ENCODE measurements at places on chromosomes 1 and 21.

DNA sequence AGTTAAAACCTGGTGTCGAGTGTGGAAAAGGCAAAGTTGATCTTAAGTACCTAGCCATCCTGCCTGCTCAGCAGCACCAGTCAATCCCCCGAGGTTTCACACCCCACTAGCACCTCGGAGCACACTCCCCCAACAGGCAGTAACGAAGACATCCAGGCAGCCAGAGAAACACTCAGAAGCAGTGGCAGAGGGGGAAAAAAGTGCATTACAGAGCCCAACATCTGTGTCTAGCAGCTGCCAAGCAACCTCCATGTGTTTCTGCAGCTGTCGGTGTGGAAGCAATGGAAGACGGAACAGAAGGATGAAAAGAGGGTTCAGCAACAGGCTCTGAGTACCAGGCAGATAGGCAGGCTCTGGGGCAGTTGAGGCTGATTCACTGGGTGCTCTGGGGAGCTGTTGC lies 73.4 kb upstream of the PROX1 start:
- DNase-seq: no peak

GRCh38 chr1:2631136-2632050 lies 1.4 kb downstream of the MMEL1 start:
- DNase-seq: no peak

- DNase-seq: no peak
These were observed 20.6 kb downstream of the RERE start for GRCh38 chr1:8796812-8797211.

- DNase-seq: no peak
These were observed 111.0 kb downstream of the TRABD2B start for GRCh38 chr1:47886141-47886540.

DNA sequence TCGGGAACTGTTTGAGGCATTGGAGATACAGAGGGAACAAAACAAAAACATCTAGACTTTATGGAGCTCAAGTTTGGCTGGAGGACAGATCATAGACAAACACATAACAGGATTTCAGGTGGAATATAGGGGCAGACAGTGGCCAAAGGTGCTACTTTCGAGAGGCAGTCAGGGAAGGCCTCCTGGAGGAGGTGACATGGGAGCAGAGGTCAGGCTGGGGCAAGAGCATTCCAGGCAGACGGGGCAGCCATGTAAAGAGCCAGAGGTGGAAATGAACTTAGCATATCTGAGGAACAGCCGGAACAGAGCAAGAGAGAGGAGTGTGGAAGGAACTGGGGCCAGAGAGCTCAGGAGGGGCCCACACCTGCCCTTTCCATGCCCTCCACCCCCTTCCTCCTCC lies 122.3 kb downstream of the DMRTB1 start:
- DNase-seq: no peak

GRCh38 chr1:102833151-102833550 lies 275.2 kb downstream of the COL11A1 start:
- no peak for DNase-seq

DNA sequence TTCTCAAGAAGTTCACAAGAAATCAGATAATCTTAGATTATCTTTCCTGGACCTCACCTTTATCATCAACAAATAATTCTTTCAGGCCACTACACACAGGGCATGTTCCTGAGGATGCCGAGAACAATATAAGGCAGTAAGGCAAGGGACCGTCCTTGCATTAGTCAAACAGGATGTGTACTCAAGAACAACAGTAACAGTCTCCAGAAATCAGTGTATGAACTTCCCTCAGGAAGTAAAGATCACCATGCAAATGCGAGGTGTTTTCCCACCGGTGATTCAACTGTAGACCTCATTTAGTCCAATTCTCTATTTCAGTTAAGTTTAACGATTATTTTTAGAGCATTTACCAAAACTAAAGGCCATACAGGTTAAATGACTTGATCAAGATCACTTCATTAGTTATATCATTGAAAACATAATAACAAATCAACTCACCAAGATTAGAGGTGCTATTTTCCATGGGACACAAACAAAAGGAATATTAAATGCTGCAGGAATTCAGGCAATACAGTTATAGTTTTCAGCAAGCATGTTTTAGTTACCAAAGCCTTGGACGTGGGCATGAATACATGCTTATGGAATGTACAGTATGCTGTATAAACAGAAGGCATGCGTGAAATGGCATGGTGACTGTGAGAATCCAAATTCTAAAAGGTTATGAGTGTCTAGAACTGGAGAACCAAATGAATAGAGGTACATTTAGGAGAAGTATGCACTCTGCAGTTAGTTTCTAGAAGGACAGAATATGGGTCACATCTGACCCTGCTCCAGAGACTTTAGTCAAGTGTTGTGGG lies 145.2 kb downstream of the TNR start:
- no peak for DNase-seq

DNA sequence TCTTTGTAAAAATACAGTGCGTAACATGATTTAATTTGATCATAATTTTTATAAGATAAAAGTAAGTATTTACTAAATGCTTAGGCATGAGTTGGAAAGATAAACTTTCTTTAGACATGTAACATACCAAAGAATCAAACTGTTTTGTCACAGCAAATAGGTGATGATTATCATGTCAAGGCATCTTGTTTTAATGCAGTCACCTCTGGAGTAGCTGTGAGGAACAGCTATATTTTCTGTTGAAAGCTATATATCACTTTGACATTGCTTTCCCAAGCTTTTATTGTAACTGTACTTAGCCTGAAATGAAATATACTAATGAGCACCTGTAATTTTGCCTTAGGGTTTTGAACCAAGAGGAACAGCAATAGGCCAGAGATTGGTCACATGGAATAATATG lies 151.9 kb downstream of the TLR5 start:
- no peak for DNase-seq

DNA sequence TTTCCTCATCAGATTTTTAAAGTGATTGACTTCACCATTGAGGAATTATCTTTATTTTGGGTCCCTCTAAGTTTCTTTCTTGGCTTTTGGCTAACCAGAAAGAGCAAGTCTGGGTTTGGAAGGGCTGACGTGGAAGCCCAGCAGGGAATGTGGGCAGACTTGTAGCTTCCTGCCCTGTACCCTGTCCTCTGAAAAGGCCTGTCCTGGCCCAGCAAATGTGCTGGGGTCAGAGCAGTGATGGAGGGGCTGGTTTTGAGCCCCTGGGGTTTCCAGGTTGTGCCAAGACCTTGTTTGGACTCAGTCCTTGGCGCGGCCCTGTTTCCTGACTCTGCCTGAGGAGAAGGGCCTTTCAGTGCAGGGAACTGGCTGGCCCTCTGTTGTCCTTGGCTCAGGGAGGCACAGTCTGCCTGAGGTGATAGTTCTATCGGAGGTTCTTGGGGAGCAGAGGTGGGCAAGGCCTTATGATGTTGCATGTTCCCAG lies 72.1 kb downstream of the UCK2 start:
- no peak for DNase-seq

GRCh38 chr1:42847721-42848460 lies 1.5 kb downstream of the ZNF691 start:
- DNase-seq: no peak

DNA sequence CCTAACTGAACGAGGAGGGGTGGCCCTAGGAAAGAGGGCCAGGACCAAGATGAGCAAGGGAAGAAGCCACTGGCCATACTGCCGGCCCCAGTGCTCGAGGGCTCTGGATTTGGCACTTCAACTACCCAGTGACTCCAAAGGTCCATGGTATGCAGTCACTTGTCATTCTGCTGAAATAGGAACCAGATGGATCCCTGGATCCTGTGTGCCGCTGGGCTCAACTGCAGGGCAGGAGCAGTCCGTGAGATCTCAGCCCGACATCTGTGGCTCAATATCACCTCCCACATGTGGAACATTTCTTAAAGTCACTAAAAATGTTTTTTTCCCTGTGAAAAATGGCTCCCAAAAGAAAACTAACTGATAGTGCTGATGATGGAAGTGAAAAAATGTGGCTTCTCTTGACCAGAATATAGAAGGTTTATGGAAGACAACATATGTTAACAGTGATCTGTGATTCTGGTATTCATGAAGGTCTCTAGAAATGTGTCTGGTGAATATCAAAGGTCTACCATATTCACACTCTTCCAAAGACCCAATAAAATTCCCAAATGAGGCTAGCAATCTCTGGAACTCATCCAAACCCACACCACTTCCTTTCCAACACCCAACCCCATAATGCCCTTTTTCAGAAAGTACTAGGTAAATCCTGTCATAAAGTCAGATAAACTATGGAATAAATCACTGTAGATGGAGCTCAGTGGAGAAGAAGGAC lies 24.1 kb downstream of the PAFAH2 start:
- no peak for DNase-seq

- no peak for DNase-seq
These were observed 16.0 kb upstream of the PLEKHG5 start for GRCh38 chr1:6507461-6507911.

DNA sequence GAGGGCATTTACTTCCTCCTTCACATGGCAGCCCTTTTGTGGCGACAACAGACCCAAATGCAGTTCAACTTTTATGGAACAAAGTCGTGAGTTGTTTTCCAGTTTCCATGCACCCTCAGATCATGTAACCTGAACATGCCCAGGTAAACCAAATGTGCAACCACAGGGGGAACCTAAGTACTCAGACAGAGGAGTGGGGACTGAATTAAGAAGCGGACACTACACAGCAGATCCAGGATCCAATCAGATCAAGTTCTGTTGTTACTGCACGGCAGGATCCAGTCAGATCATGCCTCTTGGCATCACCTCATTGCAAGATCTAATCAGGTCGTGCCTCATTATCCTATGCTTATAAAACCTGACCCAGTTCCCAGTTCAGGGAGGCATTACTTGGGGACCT lies 115.7 kb downstream of the MATN1 start:
- DNase-seq: no peak

DNA sequence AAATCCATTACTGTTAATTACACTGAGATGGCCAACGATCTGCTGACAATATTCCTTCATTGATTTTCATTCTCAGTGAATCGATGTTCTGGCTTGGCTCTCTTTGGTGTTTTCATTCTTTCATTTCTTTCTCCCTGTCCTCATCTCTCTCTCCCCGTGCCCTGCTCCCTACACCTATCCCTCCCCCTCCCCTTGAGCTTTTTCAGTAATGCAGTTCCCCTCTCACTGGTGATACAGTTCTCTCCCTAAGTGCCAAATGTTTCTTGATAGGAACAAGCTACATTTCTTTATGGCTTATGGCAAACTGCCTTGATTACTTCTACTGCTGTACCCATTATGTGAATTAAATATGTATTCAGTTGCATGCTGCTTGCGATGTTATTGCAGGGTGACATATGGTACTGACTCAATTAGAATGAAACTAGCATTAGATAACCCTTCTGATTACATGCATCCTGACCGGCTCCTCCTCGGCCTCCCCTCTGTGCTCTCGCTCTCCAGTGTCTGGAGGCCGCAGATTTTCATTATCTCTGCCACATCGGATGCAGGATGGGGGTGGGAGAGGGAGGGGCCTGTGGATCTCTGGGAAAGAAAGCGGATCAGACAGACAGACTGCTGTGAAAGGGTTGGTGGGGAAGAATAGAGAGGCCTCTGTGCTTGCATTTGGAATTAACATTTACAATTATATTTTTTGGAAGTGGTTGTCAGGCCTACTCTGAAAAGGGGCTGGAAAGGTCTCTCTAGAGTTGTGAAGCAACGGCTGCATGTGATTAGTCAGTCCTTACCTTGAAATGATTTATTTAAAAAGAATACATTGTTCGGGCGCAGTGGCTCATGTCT lies 130.9 kb downstream of the PBX1 start:
- no peak for DNase-seq

- DNase-seq: no peak
These were observed 127.1 kb upstream of the C1orf105 start for GRCh38 chr1:172293429-172293828.

GRCh38 chr21:36549470-36549869 lies 69.5 kb upstream of the CLDN14 start:
- DNase-seq: no peak

DNA sequence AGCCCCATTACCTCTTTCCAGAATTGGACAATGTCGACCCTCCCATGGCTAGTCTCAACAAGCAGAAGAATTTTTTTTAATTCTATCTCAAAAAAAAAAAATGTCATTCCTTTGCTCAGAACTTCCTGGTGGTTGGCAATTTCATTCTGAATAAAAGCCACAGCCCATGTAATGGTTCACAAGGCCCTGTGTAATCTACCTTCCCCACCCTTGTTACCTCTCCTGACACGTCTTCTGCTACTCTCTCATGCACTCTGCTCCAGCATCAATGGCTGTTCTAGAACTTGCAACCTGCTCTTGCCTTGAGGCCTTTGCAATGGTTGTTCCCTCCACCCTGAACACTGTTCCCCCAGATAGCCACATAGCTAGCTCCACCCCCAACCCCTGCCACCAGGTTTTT lies 25.4 kb downstream of the NUAK2 start:
- no peak for DNase-seq

DNA sequence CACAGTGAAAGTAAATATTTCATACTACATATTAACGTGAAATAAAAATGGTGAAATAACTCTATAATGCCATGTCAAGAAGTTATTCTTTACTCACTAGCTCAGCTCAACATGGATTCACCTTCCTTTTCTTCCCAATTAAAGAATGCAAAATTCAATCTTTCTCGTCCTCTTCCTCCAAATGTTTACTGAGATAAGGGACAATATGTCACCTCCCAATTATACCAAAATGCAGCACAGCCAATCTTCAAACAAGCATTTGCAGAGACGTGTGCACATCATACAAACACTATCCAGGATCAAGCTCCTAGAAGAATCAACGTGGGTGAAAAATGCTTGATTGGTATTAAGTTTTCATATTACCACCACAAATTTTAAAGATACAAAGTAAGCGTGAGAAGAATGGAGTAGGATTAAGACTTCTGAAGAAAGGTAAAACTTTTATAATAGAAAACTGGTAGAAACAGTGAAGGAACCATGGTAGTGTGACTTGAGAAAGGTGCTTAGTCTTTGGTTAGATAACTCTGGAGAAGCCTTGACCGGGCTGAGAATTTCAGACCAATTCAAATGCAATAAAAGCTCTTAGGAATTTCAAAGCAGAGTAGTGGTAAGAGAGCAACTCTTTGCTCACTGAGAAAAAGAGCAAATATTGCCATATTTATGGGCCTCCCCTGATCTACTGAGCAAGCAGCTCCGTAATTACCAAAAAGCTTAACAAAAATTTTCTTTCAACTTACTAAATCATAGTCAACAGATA lies 7.2 kb downstream of the PTP4A2 start:
- DNase-seq: no peak

GRCh38 chr1:65980237-65980636 lies 187.5 kb downstream of the PDE4B start:
- no peak for DNase-seq

DNA sequence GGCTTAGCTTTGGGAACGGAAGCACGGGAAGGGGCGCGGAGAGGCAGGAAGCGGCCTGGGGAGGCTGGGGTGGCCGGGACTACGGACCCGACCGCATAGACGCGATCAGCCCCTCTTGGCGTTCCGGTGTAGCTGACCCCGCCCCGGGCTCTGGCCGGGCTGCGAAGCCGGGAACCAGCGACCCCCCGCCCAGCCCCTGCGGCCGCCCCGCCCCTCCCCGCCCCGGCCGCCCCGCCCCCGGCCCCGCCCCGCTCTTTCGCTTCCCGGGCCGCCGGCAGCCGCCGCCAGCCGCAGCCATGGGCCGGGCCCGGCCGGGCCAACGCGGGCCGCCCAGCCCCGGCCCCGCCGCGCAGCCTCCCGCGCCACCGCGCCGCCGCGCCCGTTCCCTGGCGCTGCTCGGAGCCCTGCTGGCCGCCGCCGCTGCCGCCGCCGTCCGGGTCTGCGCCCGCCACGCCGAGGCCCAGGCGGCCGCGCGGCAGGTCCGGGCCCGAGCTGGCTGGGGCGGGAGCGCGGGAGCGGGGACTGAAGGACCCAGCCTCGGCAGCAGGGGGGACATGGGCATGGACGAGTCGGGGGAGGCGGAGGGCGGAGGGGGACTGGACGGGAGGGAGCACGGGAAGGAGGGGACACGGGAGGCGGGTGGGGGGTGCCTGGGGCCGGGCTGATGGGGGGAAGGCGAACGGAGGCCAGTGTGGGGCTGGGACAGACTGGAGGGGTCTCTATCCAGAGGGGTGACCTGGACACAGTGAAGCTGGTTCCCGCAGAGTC lies at the start of gene SELENON:
SELENON (plus strand) TSS at position 259 of the 768 bp plus-strand sequence; CDS start at position 297, 38 bp downstream.
- no peak for DNase-seq
